AG04450 (cell line): ENCODE measurements at places on chromosomes 13 and 19.

DNA sequence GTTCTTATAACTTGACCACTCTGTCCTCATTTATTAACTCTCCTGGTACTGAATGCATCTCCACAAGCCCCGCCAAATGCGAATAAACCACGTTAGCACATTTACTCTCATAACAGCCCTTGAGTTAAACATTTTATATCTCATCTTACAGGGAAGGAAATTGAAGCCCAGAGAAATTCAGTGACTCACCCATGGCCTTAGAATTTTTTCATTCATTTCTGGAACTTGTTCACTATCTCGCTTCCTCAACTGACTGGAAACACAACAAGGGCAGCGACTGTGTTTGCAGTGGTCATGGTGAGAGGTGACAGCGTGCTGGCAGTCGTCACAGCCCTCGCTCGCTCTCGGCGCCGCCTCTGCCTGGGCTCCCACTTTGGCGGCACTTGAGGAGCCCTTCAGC lies 39.5 kb downstream of the SERP2 start:
- DNase-seq, result no peak

DNA sequence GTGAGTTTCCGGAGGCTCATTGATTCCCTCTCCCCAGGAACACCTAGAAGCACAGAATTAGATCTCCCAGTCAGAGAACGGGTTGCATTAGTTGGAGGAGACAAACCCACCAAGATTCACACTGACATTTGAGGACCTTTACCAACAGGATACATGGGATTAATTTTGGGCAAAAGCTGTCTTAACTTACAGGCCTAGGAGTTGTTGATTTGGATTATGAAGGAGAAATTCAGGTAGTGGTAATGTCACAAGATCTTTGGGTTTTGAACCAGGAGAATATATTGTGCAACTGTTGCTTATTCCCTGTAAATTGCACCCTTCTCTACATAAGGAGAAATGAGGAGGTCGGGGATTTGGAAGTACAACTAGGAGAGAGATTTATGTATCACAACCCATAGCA lies 38.0 kb downstream of the POSTN start:
- DNase-seq, result no peak

- no peak for DNase-seq
These were observed 12.5 kb downstream of the CRTC1 start for GRCh38 chr19:18696023-18696422.

GRCh38 chr13:82356667-82357410 lies 1525.4 kb downstream of the SLITRK1 start:
- no peak for DNase-seq

- DNase-seq, result no peak
These were observed 14.6 kb downstream of the PLD3 start for GRCh38 chr19:40363069-40363468.

DNA sequence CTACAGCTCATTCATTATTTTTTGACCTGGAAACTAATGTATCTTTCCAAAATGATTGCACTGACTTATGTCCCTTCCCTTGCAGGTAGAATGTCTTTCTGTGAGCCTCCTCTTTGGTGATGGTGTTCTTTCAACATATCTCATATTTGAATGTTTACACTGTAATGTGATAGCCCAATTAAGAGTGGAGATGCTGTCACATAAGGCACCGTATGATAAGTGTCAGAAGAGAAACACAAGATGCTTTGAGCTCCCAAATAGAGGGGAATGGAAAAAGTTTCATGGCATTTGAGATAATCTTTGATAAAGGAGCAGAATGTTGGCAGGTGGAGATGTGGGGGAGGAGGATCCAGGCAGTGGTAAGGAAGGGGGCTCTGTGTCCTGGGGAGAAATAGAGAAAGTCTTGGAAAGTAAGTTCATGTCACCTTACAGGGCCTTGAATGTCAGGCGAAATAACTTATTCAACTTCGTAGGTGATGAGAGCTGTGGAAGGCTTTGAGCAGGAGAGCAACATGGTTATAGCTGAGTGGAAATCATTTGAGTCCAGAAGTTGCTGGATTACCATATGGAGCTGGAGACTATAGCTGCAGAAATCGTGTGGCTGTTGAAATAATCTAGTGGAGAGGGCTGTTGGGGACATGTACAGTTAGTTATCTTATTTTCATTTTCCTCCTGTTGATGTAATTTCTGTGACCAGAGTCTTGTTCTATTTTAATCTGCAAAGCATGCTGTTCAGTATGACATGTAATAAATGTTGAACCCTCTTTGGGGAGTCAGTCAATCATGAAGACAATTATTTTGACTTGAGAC lies 10.3 kb upstream of the RNF113B start:
- no peak for DNase-seq

GRCh38 chr19:49677901-49678674 lies 1.0 kb downstream of the PRMT1 start:
- no peak for DNase-seq

GRCh38 chr13:30872276-30872594 lies 33.8 kb upstream of the MEDAG start:
- DNase-seq, result no peak

DNA sequence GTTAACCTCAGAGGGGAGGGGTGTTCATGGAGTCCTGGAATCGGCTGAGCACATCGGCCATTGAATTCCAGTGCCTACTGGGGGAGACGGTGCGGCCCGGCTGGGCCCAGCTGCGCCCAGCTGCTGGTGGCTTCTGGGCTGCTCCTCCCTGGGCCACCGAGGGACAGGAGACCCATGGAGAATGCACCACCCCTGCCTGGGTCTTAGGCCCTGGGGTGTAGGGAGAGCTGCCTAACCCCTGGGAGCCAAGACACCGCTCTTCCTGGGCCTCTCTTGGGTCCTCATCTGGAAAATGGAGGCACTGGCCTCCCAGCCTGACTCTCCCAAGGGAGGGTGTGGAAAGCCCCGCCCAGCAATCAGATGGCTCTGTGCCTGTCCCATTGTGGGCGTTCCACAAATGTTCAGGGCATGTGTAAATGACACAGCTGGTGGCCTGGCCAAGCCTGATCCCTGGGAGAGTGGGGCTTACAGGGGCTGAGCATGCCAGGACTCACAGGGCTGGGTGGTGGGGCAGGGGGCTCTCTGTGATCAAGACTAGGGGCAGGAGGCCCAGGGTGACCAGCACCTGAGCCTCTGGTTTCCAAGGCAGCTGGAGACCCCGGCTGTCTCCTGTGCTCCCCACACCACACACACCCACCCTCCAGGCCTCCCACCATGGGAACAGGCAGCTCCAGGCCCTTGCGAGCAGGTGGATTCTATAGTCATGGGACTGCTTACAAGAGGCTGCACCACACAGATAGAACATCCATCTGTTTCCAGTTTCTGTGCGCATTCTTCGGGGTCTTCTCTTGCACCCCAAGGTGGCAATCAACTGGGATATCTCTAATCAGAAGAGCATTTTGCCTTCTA lies 150.9 kb downstream of the URI1 start:
- DNase-seq, result no peak

- no peak for DNase-seq
These were observed 2.7 kb downstream of the MYO9B start for GRCh38 chr19:17078036-17078919.

GRCh38 chr19:7817801-7818200 lies 12.2 kb upstream of the EVI5L start:
- DNase-seq, result no peak

DNA sequence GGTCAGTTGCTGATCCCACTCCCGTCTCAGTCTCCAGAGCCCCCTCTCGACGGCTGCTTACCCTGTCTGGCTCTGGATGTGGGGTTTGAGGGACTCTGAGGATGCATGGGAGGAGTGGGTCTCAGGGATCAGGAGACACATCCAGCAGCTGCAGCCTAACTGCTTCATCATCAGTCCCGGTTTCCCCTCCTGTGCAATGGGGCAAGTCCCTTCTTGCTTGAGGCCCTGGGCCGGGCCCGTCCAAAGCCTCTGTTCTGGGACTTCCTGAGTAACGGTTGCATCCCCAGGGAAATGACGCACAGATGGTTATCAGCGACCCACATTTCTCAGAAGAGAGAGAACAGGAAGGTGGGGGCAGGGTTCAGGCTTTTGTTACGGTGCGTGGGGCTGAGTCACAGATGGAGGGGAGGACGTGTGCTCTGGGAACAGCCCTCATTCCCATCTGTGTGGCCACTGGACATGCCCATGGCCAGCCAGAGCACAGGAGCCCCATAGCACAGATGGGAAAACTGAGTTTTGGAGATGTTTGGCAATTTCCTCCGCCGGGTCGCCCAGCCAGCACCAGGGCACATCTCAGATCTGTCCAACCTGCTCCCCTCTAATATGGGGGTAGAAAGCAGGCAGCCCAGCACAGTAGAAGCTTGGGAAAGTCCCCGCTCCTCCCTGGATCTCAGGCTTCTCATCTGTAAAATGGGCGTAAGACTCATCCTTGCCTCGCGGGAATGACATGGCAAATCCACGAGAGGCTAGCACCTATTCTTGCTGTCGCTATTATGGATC lies 19.3 kb downstream of the GNA15 start:
- DNase-seq, result peak; percentile 93

- DNase-seq, result no peak
These were observed 24.1 kb downstream of the LGALS16 start for GRCh38 chr19:39679791-39680168.

- no peak for DNase-seq
These were observed 30.4 kb downstream of the KLF5 start for GRCh38 chr13:73089213-73089612.

- DNase-seq, result no peak
These were observed 80.3 kb downstream of the RYR1 start for GRCh38 chr19:38513762-38514167.

GRCh38 chr19:20388706-20389225 lies 176.8 kb downstream of the ZNF737 start:
- no peak for DNase-seq

DNA sequence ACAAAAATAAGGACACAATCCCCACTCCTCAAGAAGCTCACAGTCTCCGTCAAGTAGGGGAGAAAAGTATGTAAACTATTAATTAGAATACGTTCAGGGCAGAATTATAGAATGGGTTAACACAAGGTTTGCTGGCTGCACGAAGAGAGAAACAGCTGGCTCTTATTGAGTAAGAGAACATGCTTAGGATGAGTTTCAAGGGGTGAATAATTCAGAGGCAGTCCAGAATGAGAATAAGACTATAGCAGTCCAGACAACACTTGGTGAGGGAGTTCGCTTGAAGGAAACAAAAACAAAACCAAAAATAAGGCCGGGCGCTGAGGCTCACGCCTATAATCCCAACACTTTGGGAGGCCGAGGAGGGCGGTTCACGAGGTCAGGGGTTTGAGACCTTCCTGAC lies 61.9 kb downstream of the THSD1 start:
- no peak for DNase-seq

DNA sequence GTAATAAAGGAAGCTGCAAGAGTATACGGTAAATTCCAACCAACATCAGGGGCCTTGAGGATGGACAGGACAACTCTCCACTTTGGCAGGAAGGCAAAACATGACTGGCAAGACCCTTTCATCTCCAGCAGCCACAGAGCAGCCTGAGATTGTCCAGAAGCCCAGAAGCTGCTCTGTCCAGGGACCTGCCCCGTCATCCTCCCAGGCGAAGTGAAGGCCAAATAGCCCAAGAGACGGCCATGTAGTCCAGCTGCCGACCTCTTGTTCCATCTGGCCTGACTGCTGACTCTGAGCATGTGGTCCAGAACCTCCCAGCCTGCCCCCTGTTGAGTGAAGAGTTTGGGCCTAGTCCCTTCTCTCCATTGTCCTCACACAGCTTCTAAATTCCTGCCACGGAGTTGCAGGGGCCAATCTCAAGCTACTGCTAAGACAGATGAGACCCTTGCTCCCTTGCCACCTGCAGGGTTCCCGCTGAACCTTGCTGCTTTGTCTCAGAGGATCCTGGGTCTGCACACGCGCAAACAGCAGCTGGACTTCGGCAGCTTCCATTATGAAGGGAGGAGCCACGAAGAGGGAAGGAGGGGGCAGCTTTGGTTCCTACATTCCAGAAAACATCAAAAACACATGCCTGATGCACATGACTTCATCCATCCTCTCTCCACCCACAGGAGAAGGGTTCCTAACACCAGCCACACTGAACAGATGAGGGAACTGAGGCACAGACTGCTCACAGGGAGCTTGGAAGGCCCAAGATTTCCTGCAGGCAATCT lies 196.9 kb downstream of the KATNAL1 start:
- no peak for DNase-seq

GRCh38 chr13:35699825-35700510 lies 223.5 kb upstream of the MAB21L1 start:
- no peak for DNase-seq

DNA sequence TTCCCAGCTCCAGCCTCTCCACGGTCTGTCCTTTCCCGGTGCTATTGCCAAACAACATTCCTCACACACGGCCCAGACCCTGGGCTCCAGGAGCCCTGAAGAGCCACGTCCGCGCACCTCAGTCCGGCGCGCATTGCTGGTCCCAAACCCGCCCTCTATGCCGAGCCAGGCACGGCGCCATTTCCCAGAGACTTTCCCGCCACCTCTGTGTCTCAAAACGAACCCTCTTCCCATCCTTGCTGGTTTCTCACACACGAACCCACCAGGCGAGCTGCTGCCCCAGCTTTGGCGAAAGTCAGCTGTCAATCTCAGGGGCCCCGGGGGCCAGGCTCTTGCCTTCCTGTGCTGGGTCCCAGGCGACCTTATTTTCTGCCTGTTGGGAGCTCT lies 28.0 kb upstream of the F7 start:
- DNase-seq, result no peak

DNA sequence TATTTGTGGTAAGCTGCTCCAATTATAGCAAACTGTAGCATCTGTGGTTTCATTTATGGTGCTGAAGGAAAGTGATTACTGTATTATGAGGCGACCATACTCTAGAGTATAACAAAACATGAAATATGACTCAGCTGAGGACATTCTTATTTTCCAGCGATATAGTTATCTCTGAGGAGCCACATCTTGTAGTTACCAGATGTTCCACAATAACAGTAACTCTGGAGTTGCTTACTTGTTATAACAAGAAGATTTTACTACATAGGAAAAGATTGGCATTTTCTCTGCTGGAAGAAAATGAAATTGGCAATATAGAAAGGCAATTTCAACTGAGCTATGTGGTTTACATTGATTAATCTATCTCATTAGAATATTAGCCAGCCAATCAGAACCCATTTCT lies 1634.2 kb downstream of the PCDH9 start:
- DNase-seq, result peak; percentile 8

- DNase-seq, result no peak
These were observed 31.8 kb upstream of the ZNF675 start for GRCh38 chr19:23718802-23719201.

- DNase-seq, result no peak
These were observed 513 bp downstream of the CIRBP start for GRCh38 chr19:1269478-1270212.

DNA sequence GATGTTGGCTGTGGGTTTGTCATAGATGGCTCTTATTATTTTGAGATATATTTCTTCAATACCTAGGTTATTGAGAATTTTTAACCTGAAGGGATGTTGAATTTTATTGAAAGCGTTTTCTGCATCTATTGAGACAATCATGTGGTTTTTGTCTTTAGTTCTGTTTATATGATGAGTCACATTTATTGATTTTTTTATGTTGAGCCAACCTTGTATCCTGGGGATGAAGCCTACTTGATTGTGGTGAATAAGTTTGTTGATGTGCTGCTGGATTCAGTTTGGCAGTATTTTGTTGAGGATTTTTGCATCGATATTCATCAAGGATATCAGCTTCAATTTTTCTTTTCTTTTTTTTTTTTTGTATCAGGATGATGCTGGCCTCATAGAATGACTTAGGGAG lies 29.4 kb downstream of the NBEA start:
- DNase-seq, result no peak
